Stimulated activated CD8-positive, alpha-beta memory T cell treated with anti-CD3 and anti-CD28 coated beads, Interleukin-4, amount 100 ng/mL, for 48 hours (primary cell): ENCODE measurements at places on chromosomes 12 and 14.

- peak; percentile 11 for DNase-seq
These were observed 44.8 kb downstream of the CLMN start for GRCh38 chr14:95274874-95275273.

GRCh38 chr14:73606271-73606670 lies 6.0 kb upstream of the ACOT6 start:
- DNase-seq = no peak

- peak; percentile 56 for DNase-seq
These were observed 37.0 kb upstream of the FBXO33 start for GRCh38 chr14:39469094-39469710.

DNA sequence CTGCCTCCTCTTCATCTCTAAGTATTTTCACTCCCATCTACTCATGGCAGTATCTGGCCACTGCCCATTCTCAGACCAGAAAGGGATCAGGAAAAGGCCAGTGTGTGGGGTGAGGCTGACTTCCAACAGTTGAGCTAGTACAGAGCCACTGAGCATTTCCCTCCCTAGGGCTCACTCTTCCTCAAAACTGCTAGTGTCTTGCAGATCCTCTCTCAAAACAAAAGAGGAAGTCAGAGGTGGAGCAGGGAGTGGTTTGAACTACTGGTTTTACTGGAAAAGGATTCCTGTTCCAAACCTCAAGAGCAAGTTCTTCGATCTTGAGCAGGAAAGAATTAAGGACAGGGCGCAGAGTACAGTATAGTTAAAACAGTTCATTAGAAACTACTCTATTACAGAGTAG lies 11.7 kb upstream of the RNASE10 start:
- DNase-seq = no peak

DNA sequence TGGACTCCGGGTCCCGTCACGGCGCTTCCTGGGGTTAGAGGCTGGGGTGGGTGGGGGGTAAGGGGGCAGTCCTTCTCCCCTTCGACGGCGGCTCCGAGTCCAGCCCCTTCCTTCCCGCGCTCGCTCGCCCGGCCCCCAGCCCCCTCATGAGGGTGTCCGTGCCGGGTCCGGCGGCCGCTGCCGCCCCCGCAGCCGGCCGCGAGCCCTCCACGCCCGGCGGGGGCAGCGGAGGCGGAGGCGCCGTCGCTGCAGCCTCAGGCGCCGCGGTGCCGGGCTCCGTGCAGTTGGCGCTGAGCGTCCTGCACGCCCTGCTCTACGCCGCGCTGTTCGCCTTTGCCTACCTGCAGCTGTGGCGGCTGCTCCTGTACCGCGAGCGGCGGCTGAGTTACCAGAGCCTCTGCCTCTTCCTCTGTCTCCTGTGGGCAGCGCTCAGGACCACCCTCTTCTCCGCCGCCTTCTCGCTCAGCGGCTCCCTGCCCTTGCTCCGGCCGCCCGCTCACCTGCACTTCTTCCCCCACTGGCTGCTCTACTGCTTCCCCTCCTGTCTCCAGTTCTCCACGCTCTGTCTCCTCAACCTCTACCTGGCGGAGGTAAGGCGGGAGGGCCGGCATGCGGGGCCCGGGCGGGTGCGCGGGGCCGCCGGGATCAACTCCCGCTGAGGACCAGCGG lies 500 bp downstream of the GPR137C start:
- DNase-seq = peak; percentile 54

DNA sequence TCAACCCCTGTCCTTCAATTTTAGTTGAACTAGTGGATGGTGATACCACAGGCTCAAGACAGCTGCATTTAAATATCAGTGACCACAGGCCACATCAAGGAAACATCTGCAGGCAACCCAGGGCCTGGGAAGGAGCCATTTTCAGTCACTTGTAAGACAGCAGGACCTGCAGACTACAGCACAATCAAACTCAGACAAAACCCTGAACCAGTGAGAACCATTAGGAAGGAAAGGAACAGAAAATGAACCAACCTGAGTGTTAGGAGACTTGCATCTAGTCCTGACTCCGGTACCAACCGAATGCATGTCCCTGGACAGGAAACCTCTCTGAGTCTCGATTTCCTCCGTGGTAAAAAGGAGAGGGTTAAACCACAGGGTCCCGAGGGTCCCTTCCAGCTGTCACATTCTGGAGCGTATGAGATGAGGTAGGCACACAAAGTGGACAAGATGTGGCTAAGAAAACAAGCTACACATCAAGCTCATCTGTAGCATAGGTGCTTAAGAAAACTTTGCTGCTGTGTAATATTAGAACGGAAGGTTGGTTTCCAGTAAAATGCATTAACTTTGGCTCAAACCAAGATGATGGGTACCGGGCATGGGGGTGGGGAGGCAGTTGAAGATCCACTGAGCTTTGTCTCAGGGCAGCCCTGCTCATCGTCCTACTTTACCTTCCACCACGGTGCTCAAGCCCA lies 1.6 kb upstream of the CDKN1B start:
- peak; percentile 74 for DNase-seq

GRCh38 chr14:93533842-93534241 lies 103.1 kb downstream of the UNC79 start:
- no peak for DNase-seq

- DNase-seq = no peak
These were observed 4.0 kb downstream of the NANOG start for GRCh38 chr12:7793211-7793610.

DNA sequence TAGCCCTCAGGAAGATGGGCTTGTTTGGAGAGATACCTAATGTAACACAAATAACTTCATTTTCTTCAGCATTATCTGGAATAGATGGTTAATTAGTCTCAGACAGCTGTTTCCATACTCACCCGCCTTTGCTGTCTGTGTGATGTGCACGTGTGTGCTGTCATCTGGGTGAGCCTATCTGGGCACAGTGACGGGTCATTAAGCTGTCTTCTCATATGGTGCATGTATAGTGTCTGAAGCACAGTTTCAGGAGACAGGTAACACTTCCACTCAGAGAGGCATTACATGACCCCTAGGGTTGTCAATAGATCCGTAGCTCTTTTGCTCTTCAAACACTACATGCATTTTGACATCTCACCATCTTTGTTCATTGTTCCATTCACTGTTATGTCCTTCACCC lies 493.3 kb downstream of the APAF1 start:
- DNase-seq = no peak

DNA sequence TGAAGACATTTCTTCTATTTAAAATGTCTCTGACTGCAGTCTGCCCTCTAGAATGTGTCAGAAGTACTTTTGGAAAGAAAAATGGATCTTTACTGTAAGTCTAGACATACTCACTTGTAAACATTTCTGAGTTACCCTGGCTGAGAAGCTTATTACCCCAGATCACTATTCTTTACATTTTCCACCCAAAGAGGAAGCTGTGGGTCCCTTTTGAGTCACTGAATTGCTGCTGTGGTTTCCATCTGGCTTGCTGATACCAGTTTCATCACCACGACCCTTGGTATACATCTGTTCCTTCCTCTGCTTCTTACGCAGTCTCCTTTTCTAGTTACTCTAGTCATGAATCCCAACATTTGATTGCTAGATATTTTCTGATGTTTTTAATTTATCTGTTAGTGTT lies 20.2 kb upstream of the CLEC4D start:
- peak; percentile 50 for DNase-seq

- no peak for DNase-seq
These were observed 62.3 kb upstream of the TMEM263 start for GRCh38 chr12:106893451-106893850.

DNA sequence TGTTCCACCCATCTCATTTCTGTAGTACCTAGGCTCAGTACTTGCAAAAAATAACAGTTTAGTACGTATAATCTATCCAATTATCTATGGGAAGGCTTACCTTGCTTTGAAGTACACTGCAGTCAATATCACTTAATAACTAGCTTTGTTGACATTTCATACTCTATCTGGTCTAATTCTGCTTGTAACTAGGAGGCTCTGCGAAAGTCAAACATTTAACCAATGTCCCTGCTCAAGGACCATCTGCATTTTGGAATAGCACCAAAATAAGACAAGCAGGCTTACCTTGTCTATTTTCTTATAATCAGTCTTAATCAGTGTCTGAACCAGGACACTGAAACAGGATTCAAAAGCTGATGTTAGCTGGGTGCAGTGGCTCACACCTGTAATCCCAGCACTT lies 39.9 kb downstream of the SLC25A47 start:
- no peak for DNase-seq

DNA sequence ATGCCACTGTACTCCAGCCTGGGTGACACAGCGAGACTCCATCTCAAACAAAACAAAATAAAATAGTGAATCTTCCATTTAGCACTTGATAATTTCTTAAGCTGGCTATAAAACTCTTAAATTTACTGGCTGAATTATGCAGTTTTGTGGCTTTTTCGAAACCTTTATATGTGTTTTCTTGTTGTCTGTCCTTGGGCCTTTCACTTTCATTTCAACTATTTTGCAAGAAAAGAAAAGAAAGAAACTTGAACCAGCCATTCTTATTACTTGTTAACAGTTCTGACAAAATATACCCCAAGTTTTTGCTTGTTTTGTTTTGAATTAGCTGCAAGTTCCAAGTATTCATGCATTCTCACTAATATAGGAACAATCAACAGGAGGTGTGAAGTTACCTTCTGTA lies 42.8 kb downstream of the PRICKLE1 start:
- no peak for DNase-seq

DNA sequence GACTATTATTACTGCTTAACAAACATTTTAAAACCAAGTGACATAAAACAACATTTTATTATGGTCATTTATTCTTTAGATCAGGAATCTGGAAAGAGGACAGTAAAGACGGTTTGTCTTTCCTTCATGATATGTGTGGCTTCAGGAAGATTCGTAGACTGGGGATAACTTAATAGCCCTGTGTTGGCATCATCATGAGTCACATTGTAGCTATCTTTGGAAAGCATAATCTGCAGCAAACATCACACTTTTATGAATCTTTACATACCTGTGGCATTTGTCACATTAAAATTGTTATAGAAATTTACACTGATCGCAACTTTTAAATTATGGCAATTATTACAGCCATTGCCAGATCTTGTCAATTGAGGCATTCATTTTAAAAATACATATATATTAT lies 397.1 kb downstream of the NOVA1 start:
- DNase-seq = no peak

GRCh38 chr12:132174839-132175490 lies 30.7 kb downstream of the NOC4L start:
- no peak for DNase-seq

DNA sequence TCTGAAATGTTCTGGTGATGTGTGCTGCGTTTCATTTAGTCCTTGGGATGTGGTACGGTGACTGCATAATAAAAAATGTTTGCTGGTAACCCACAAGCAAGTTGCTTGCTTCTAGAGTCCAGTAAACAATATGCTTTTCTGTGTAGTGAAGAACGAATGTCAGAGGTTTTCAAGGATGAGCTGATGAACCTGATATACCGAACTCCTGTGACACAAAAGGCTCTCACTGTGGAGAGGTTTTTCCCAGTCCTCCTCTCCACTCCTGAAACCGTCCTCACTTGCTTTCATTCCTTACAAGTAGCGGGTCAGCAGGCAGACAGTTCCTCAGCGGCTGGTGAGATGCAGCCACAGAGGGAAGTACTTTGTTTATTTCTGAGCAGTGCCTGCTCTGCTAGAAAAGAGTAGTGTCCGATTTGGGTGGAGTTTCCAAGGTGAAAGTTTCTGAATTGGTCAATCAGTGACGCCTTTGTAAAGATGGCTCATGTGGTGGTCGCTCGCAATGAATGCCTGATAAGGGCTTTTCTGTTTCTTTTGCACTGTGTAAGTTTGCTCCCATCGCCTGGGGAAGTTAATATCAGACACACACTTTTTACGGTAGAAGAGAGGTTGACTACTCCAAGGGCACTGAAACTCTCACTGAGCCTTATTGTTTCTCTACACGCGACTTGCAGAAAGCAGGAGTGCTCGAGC lies 3.0 kb downstream of the ETV6 start:
- DNase-seq = peak; percentile 56

DNA sequence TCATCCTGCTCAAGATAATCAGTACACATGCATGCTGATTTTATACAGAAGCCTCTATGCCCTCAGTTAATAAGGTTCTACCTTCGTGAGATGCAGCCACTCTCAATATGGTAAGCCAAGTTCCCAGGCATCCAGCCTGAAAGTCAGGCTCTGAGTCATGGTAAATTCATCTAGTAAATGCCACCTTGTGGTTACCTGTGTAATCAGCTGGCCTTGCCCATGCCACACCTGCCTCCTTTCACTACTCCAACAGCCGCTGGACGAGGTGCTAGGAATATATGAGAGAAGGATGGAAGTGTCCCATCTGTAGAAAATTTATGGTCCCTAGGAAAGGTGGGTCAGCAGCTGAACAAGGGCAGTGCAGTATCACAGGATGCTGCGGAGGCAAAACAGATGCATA lies 207.3 kb downstream of the SSPN start:
- DNase-seq = no peak

DNA sequence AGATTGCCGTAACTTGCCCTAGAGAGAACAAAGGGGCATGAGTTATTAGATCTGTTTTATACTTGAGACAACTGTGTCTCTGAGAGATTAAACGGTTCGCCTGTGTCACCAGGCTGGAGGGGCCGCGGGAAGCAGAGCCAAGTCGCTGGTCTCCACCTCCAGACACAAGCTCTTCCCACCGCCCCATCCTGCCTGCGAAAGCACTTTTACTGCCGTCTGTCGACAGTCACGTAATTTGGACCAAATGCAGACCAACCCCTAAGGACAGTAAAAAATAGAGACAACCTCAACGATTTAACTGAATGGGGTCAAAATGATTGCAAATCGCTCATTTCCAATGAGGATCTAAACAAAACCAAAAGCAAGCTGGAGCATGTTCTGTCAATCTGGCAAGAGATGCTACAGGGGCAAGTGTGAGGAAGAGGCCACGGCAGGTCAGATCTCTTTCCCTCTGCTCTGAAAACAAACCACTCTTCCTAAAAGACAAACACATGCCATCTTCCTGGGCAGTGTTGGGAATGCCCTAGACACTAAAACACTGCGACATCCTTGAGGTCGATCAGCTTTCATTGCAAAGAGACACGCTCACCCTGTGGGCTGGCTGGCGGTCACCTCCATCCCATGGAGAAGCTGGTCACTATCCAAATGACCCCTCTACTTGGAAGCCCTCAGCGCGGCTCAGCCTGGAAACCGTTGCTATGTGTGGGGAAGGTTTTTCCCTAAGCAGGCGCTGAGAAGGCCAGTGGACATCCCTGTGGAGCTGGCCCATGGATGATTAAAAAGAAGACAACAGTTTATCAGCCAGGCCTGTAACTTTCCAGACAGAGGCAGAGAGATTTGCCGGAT lies 17.1 kb downstream of the GSC start:
- no peak for DNase-seq

GRCh38 chr14:90299408-90299807 lies 32.3 kb downstream of the NRDE2 start:
- no peak for DNase-seq
